Sigmoid colon (tissue), 7 donors: ENCODE measurements at places on chromosomes 7 and 10. TPM values are rescaled to one million over a fixed set of nuclear protein-coding genes. Genes with fewer than 3 reads are reported as not detected.

AGAP9 gene
- 0.60 TPM for polyA plus RNA-seq

CYP3A7 gene
- polyA plus RNA-seq, result 0.10 TPM

MRC1 gene
- 8.8 TPM for polyA plus RNA-seq

DYDC2 gene
- polyA plus RNA-seq, result 0.41 TPM
